Astrocyte of the spinal cord (primary cell): ENCODE measurements at places on chromosomes 2 and 18.

DNA sequence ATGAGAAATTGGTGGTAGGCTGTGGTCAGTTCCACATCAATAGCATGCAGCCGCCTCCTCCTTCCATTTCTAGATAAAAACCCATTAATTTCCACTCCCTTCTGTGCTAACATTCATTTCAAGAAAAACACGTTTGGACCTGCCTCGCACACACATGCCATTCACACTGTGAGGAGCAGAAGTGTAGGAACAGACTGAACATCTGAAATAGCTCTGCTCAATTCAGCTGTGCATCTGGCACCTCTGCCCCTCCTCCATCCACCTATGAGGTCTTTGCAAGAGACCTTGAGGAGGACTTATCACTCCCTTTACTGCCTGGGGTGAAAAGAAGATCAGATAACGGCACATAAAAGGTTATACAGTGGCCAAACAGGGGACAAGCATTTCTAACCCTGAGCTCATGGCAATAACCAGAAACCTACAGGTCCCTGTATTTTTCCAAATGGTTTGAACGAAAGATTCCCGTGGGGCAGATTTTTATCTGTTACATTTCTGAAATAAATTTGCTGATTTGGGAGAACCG lies 30.8 kb upstream of the LRP2 start:
- no peak for DNase-seq

- no peak for DNase-seq
Measured at GRCh38 chr2:201542291-201542690, 90.8 kb downstream of the STRADB start.

DNA sequence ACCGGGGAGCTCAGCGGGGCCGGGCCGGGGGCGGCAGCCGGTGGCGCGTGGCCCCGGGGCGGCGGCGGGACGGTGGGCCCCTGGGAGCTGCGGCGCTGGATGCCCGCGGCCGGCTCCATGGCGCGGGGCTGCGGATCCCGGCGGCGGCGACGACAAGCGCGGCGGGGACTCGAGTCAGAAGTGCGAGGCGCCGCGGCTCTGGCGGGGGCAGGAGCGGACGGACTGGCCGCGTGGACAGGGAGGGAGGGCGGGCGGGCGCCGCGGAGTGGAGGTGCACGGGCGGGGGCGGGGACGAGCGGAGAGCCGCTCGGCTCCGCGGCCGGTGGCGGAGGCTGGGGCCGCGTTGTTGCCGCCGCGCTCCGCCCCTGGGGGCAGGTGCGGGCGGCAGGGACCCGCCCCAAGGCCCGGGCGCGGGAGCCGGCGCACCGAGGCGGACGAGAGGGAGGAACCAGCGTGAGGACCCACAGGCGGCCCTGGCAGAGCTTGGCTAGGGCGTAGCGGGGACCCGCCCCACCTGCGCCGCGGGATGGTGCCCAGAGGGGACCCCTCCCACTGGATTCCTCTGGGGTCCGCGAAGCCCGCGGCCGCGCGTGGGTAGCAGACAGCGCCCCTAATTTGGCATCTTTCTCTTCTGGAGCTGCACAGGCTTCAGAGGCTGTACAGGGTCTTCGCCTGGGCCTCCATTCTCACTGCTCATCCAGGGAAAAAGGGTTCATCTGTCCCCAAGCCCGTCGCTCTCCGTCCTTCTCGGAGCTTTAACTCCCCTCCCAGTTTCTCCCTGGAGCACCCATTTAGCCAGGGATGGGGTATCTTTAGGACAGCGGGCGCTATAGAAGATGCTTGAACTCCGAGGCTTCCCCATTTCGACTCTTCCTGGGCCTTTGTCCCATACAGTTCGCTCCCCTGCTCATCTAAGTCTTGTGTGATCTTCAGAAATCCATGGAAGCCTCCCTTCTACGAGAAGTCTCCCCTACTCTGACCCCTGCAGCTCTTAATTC lies at the start of gene TMEM163:
Gene TMEM163, minus strand, starts transcription at position 184 of the 998 bp plus-strand sequence.
- DNase-seq = no peak

DNA sequence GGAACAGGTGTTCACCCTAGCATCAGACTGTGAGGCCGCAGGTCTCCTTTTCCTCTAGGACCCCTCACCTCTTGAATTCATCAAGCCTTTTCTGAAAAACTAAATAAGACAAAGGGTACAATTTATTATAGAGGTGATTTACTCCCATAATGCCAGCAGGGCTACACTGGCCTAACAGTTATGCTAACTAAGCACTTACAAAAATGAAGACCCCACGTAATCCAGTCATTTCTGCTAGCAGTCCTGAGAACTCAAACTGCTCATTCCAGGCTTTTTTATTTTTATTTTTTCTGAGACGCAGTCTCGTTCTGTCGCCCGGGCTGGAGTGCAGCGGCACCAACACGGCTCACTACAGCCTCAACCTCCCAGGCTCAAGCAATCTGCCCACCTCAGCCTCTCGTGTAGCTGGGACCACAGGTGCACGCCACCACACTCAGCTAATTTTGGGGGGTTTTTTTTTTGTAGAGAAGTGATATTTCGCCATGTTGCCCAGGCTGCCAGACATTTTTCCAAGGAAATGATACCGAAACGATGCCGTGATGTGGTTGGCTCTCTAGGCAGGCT lies 14.2 kb downstream of the CAPG start:
- DNase-seq = no peak

GRCh38 chr2:150142561-150142960 lies 344.9 kb downstream of the RND3 start:
- DNase-seq = peak; percentile 84

- DNase-seq = peak; percentile 20
Measured at GRCh38 chr2:46615986-46616485, 136.7 kb downstream of the TMEM247 start.

GRCh38 chr18:38923126-38923525 lies 1357.5 kb upstream of the CELF4 start:
- peak; percentile 6 for DNase-seq

GRCh38 chr2:117360586-117360985 lies 453.9 kb upstream of the DDX18 start:
- no peak for DNase-seq

DNA sequence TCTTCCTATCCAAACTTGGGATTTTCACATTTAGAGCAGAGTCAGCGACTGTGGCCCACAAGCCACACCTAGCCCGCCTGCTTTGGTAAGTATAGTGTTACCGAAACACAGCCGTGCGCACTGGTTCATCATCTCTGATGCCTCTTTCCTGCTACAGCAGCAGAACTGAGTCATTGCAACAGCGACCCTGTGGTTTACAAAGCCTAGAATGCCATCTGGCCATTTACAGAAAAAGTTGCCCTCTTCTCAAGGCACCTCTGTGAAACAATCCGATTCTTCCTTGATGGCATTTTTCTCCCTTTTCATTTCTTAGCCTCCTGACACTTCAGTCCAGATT lies 10.7 kb upstream of the IAH1 start:
- DNase-seq = peak; percentile 36

- no peak for DNase-seq
Measured at GRCh38 chr2:190497428-190497827, 37.1 kb downstream of the NEMP2 start.

DNA sequence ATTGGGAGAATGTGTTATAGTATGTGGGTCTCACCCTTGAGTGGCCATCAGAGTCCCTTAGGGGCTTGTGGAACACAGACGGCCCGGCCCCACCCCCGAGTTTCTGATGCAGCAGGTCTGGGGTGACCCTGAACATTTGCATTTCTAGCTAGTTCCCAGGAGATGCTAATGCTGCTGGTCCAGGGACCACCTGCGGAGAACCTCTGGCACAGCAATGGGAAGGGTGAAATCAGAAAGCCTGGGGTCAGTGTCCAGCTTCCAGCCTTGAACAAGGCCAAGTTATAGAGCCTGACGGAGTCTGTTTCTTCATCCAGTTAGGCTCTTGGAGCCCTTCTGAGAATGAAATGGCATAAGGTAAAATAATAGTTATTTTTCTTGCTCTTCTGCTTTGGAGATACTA lies 126.5 kb downstream of the RGPD3 start:
- DNase-seq = no peak

DNA sequence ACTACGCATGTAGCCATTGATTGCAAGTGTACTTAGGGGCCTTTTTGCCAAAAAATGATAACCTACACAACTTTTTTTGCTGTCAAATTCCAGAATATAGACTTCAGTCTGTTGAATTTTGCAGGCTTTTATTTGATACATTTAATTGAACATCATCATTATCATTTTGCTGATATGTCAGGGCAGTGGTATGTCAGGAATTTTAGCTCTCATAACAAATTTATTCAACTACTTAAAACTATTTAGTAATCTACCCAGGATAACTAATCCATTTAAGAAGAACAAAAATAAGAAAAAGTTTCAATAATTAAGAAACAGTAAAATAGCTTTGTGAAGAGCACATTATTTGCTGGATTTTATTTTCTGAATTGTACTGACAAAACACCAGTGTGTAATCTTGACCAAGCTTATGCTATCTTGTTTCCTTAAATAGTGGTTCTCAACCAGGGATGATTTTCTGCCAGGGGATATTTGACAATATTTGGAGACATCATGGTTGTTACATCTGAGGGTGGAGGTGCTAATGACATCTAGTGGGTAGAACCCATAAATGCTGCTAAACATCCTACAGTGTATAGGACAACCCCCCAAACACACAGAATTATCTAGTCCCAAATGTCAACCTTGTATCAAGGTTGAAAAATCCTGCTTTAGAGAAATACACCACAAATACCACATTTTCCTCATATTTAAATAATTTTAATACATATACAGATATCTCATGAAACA lies 12.1 kb upstream of the TTN start:
- DNase-seq = no peak

- no peak for DNase-seq
Measured at GRCh38 chr2:85221067-85221691, 88.0 kb downstream of the TCF7L1 start.

DNA sequence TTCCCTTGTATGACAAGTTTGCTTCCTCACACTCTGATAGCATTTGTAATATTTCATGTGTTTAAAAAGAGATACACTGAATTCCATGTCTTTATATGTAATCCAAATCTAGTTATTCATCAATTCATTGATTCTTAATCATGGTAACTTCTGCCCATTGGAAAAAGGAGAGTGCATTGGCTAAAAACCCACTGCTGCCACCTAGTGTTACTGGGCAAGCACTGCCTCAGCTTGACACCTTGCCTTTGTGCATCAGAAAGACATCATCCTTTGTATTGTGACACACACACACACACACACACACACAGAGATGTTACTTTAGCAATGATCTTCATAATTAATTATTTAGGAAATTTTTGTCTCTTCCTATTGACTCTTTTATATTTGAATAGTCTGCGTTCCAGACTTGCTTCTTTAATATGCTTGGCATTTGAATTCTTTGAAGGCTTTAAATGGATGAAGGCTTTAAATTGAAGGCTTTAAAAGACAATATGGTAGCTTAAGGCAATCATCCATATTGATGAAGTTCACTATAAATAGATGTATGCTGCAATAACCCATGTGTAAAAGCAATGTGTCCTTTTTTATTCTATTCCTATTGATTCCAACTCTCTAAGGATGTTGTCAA lies 414.2 kb upstream of the CHST9 start:
- DNase-seq = peak; percentile 41

GRCh38 chr2:16023506-16024360 lies 83.4 kb downstream of the MYCN start:
- DNase-seq = no peak

DNA sequence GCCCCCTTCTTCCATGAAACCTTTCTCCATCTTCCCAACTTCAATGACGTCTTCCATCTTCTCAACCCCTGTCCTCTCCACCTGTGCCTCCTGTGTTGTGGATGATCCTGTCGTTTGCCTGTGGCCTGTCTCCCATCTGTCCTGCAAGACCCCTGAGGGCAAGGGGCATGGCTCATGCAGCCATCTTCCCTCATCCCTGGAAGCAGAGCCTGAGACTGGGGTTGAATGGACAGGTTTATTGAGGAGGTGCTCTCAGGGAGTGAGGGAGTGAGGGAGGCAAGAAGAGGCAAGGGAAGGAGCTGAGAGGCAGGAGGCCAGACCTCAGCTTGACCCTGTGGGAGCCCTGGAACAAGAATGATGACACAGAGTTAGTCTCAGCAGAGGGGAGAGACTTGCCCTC lies 7.3 kb downstream of the SPATA3 start:
- DNase-seq = no peak

DNA sequence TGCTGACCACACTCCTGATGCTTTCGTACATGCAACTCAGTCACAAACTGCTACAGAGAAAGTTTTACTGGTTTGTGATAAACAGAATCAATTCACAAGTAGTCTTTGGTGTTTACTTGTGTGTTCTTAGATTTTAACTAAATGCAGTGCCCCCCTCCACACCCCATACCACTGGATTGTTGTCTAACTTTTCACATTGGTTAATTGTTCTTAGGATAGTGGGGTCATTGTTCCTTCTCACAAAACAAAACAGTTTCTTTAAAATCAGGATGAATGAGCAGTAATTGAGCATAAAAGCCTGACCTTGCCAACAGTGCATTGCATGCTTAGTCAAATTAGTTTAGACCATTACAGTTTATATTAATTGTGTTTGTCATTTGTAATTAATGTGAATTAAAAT lies 14.1 kb upstream of the PNPT1 start:
- DNase-seq = no peak

DNA sequence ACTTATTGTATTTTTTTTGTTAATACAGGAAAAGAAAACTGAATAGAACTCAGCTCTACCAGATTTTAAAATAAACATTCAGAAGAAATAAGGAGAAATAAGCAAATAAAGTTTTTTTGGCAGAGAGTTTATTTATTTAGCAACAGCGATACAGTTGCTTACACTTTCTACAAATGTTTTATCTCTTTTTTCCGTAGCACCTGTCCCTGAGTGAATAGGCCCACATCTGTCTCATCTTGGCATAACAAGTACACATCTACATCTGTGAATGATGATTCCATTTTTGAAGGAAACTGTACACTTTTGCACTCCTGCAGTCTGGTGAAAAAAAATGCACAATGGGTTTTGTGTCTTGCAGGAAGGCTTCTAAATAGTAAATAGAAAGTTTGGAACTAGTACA lies 783.6 kb upstream of the ZEB2 start:
- DNase-seq = no peak

DNA sequence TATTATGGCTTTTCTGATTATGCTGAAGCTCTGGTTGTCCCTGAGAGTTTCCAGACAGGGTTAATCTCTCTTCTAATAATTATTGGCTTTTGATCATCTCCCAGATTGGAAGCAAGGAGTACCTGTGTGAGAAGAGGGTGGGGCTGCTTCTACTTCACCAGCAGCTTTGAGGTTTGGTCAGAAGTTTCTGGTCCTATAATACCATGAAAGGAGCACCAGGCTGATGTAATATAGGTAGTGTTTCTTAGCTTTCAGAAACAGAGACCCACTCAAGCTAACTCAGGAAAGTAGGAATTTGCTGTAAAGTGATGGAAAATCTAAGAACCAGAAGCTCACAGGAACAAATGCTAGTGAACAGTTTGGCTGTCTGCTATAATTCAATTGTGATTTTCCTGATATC lies 57.6 kb downstream of the SGPP2 start:
- DNase-seq = no peak
